MCF 10A (cell line): ENCODE measurements at places on chromosomes 12 and 14. TPM values are rescaled to one million over a fixed set of nuclear protein-coding genes. Genes with fewer than 3 reads are reported as not detected.

The TOMM20L gene
- total RNA-seq: not detected in 2 replicates

The RPGRIP1 gene
- not detected in 2 replicates for total RNA-seq

The CD163L1 gene
- total RNA-seq: 2.1 and 3.5 TPM in 2 replicates

The C14orf119 gene
- 39.6 and 54.8 TPM in 2 replicates for total RNA-seq

The NR4A1 gene
- 0.69 and 2.9 TPM in 2 replicates for total RNA-seq

The ST8SIA1 gene
- 3.8 and 4.7 TPM in 2 replicates for total RNA-seq
